ENCODE measurements at places on chromosomes 7 and 10.

DNA sequence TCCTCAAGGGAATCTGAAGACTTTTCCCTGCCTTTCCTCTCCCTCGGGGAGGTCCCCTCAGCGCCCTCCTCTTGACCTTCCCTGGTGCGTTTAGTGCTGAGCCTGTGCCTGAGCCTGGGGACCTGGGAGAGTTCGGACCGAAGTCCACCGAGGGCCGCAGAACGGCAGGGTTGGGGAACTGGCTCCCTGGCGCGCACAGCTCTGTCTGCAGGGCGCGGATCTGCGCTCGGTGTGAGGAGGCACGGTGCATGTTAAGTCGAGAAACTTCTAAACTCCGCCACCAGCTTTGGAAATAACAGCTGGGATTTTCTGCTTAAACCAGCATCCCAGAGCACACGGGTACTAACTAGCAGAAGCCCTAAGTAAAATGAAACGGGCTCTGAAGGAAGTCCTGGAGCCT, 44.2 kb upstream of the SLC29A4 start:
- DNase-seq, result no peak

DNA sequence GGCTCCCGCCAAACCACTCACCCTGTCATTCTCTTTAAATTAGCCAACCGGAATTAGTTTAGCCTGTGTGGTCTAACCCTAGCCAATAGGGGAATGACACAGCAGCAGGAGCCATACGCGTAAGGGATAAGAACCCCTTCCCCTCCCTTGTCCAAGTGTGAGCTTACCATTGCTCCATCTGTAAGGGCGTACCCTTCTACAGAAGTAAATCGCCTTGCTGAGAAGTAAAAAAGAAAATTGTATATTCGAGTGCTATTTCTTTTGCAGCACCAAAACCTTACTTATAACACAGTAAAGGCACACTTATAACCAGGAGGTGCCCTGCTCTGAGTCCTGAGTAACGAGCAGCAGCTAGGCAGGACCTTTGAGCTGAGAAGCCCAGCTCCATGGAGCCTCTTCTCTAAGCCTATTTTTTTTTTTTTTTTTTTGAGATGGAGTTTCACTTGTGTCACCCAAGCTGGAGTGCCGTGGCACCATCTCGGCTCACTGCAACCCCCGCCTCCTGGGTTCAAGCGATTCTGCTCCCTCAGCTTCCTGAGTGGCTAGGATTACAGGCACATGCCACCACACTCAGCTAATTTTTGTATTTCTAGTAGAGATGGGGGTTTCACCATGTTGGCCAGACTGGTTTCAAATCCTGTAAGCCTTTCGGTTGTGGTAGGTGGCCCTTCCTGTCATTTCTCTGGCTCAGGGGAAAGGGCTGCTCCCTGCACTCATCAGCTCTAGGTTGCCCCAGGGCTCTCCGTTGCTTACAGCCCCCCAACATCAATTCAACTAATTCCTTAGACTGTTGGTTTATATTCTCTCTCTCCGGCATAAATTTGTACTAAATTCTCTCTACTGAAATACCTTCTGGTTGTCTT, 73.3 kb downstream of the NSUN6 start:
- no peak for DNase-seq

DNA sequence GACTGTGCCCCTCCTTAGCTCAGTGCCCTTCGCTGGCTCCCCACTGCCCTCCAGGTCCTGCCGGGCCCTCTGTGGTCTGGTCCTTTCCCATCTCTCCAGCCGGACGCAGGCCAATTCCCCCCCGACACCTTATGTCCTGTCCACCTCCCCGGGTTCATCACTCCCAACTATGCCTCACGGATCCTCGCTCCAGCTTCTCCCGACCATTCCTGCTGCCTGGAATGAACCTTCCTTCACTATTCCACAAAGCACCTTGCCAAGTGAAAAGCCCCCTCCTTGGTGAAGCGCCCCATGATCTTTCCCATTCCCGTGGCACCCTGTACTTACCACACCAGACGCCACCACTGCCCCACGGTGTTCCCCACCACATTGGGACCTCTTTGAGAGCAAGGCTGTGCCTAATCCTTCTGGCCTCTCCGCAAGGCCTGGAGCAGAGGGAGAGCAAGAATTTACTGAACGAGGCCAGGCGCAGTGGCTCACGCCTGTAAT, 47.2 kb downstream of the TMEM270 start:
- DNase-seq, result no peak

DNA sequence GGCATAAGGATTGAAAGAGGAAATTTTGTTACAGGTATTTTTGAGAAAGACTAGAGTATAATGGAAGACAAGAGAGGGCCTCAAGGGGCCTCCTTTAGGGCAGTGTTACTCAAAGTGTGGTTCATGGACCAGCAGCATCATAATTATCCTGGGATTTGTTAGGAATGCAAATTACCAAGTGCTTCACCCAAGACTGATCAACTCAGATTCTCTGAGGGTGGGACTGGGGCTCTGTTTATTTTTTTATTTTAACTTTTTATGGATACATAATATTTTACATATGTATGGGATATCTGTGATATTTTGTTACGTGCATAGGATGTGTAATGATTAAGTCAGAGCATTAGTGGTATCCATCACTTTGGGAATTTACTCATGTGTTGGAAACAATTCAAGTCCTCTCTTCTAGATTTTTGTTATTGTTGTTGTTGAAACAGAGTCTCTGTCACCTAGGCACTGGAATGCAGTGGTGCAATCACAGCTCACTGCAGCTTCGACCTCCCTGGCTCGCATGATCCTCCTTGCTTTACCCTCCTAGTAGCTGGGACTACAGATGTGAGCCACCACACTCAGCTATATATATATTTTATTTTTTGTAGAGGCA, 2.2 kb upstream of the KCTD7 start:
- no peak for DNase-seq
